ENCODE measurements at places on chromosomes 1 and 21.
A peak's percentile ranks its signal among the peaks of the same experiment; 100 is the strongest.

DNA sequence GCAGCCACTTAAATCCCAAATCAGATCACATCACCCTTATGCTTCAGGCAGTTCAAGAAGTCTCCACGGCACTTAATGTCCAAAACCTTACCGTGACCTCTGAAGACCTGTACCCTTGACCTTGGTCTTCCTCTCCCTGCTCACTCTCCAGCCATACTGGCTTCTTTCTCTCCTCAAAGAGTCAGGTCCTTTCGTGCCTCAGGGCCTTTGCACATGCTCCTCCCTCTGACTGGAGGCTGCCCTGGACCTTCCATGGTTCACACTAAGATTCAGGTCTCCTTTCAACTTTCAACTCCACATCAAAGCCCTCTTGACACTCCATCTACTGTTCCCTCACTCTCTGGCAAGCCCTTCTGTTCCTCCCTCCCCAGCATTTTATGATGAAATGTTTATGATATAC lies 289.9 kb upstream of the VAMP3 start:
- no peak for DNase-seq

DNA sequence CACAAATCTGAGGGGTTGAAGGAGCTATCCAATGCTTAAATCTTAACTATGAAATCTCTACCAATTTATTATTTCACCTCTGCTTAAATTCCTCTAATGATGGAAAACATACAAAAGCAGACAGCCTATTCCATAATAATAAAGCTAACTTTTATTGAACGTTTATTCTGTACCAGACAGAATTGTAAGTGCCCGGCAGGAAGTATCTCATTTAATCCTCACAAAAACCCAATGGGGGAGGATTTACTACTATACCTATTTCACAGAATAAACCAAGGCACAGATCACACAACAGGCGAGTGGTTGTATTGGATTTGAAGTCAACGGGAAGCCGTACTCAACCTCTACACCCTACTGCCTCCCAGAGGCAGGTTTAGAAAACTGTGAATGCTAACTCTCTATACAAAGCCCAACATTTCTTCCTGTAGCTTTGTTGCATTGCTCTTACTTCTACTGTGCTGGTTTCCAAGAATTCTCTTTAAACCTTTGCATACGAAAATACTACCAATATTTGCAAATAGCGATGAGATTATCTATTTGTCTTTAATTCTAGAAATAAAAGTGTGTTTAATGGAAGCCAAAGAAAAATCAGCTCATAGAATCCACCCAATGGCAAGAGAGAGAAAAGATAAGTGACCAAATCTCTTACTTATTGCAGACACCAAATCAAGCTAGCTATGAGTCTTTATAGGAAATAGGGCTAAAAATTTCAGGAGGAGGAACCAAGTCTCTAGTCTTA lies 33.5 kb upstream of the C1orf53 start:
- DNase-seq: peak; percentile 50

DNA sequence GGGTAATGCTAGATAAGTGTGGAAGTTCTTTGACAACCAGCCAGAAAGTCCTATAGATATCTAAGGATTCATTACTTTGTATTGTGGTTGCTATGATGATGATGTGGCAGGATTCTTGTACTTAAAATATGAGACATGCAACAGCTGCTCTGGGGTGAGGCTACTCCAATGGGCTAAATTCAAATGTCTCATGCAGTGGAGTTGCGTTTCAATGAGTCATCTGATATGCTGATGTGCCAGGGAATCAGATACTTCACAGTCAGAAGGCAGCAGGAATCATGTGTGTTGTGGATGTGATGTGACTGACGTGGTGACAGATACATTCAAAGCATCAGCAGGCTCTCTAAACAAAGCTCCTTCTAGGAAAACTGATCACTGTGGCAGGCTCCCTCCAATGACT lies 66.5 kb downstream of the TSEN15 start:
- no peak for DNase-seq

DNA sequence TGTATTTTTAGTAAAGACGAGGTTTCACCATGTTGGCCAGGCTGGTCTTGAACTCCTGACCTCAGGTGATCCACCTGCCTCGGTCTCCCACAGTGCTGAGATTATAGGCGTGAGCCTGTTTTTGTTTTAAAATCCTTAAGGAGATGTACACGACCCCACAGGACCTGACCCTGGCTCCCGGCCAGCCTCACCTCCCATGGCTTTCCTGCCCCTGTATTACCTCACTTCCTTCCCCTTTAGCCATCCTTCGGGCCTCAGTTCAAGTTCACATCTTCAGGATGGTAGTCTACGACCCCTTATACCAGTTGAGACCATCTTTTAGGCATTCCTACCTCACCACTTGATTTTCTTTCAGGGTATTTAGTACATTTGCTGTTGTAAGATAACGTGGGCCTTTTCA lies 36.3 kb downstream of the TCP10L start:
- no peak for DNase-seq

GRCh38 chr1:195577748-195578147 lies 1030.5 kb downstream of the KCNT2 start:
- DNase-seq: no peak

GRCh38 chr1:18325136-18325535 lies 155.6 kb upstream of the KLHDC7A start:
- no peak for DNase-seq

- DNase-seq: peak; percentile 87
These were observed at the start of gene DENND2D for GRCh38 chr1:111199881-111200801. TSS of gene DENND2D (minus strand) at chr1:111200646. CDS start at chr1:111200459, 187 bp downstream.

DNA sequence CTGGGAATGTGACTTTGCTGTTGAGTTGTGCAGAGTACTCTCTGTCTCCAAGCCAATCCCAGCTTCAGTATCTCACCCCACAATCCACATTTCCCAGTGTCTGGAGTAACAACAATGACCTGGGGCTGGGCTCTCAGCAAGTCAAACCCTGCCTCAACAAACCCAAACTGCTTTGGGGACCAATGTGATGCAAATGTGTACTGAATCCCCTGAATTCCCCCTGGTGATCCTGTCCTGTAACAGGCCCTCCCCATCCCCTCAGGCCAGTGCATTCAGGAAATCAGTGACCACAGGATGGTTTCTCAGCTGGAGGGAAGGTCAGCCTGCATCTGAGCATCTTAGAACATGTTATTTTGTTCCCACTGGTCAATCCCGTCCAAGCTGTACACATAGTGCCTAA lies 36.7 kb upstream of the HAO2 start:
- DNase-seq: no peak

DNA sequence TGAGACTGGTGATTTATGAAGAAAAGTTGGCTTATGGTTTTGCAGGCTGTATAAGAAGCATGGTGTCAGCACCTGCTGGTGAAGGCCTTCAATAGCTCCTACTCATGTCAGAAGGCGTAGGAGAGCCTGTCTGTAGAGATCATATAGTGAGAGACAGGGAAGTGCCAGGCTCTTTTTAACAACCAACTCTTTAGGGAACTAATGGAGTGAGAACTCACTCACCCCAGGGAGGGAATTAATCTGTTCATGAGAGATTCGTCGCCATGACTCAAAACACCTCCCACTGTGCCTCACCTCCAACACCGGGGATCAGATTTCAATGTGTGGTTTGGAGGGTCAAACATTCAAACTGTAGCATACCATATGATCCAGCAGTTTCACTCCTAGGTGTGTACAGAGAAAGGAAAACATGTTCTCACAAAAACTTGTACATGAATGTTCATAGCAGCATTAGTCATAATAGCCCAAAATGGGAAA lies 72.6 kb downstream of the TTC3 start:
- DNase-seq: no peak

GRCh38 chr1:51799372-51799771 lies 79.2 kb downstream of the NRDC start:
- no peak for DNase-seq

GRCh38 chr1:28680151-28680550 lies 11.6 kb downstream of the GMEB1 start:
- DNase-seq: no peak

GRCh38 chr1:119954476-119955422 lies 58.4 kb upstream of the ADAM30 start:
- no peak for DNase-seq

- no peak for DNase-seq
These were observed 2.0 kb downstream of the IFFO2 start for GRCh38 chr1:18954270-18955071.

GRCh38 chr1:62912028-62912638 lies 128.2 kb downstream of the ATG4C start:
- DNase-seq: no peak

GRCh38 chr1:246169019-246169418 lies 338.1 kb downstream of the SMYD3 start:
- no peak for DNase-seq

DNA sequence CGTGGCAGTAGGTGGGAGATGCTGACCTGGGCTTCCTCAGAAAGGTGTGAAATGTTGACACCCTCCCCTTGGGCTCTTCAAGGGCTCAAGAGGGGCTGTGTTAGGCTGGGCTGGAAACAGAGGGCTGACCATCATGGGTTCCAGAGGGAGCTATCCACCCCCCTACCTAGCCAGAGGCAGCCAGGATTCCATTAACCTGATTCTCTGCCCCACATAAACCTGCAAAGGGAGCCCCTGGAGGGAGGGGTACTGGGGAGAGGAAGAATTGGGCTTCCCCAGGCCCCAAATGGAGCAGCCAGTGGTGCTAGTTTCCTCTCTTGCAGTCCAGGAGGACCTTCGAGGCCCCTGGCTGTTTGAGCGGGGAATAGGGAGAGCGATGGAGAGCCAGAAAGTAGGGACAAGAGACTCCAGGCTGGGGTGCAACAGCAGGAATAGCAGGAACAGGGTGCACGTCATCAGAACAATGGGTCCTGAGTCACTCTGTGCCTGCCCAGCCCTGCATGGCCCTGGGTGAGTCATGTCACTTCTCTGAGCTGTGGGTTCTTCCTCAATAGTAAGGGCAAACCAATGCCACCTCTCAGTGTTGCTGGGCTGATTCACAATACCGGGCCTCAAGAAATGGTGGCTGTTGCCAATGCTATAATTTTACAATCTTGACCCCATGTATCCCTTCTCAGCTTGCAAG lies 121.2 kb downstream of the EPHB2 start:
- DNase-seq: peak; percentile 28

- no peak for DNase-seq
These were observed 28.9 kb downstream of the ODR4 start for GRCh38 chr1:186404454-186405051.

DNA sequence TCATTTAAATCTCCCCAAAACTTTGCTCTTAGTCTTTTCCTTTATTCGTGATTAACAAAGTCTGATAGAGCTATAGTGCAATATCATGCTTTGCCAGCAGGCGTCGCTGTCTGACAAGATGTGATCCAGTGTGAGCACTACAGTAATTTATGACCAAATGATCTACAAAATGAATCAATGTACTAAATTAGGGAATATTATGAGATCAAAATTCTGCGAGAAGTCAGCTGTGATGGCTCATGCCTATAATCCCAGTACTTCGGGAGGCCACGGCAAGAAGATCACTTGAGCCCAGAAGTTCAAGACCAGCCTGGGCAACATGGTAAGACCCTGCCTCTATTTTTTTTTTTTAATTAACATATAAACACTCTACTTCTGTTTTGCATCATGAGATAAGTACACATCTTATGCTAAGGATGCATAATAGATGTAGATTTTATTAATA lies 3.6 kb upstream of the SPSB1 start:
- peak; percentile 90 for DNase-seq

DNA sequence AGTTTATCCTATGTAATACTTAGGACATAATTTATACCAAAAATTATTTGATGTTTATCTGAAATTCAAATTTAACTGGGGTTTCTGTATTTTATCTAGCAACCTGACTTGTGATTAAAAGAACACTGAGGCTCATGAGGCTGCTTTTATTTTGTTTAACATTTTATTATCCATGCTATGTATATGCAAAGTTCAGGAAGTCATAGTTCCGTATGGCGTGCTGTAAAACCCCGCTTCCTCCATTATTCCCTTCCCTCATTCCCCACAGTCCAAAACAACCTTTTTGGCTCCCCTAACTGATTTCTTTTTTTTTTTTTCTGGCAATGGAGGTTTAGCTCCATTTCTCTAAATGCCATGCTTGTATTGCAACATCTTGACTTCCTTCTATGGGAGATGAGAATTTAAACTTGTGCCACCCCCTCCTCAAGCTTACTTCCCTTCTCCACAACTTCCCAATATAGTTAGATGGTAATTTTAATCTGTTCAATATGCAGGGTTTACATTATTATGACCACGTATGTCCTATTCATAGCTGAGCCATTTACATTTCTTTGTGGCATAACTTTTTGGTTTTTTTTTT lies 138.0 kb upstream of the DNAH14 start:
- no peak for DNase-seq

DNA sequence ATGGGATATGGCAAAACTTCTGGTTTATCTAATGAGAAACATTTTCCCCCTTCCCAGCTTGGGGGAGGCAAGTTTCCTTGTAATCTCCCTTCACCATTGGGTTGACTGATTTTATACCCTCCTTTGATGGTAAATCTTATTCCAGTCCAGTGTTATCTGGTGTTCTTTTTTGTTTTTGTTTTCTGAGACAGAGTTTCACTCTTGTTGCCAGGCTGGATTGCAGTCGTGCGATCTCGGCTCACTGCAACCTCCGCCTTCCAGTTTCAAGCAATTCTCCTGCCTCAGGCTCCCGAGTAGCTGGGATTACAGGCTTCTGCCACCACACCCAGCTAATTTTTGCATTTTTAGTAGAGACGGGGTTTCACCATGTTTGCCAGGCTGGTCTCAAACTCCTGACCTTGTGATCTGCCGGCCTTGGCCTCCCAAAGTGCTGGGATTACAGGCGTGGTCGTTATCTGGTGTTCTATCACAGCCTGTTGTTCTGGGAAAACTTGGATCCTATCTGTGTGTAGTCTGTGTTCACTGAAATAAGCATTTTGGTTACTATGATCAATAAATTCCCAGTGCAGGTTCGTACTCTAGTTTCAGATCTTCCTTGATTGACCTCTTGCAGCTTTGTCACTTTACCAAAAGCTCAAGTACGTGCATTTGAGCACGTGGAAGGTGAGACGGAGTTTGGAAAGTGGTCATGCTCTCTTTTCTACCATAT lies 281.1 kb downstream of the NCAM2 start:
- DNase-seq: no peak

- DNase-seq: no peak
These were observed 90.2 kb downstream of the LRRC7 start for GRCh38 chr1:69657971-69658370.

- DNase-seq: peak; percentile 18
These were observed 37.6 kb upstream of the GALNT2 start for GRCh38 chr1:230029244-230029941.

DNA sequence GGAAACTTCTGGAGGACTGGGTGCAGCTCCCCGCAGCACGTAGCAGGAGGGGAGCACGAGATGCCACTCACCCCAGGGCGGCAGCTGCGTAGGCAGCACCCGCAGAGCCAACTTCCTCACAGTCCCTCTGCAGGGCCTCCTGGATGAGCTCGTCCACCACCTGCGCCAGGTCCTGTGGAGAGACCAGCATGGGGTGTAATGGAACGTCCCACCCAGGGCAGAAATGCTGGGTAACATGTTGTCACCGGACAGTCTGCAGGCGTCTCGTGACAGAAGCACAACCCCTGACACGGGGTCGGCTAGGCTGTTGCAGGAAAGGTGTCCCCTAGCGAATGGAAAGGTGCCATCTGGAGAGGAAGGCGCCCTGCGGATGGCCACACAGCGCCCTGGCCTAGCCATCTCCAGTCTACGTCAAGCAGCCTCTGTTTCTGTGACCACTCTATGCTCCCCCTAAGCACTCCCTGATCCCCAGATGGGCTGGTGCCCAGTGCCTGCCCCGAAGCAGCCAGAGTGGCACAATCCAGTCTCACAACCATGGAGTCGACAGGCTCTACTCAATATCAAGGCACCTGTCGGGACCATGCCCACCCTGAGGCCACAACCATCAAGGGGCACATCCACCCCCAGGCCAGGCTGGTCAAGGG lies 21.2 kb downstream of the MCM3AP start:
- no peak for DNase-seq

Data from activated CD4-positive, alpha-beta memory T cell treated with anti-CD3 and anti-CD28 coated beads for 36 hours (primary cell).